ENCODE measurements at places on chromosomes 11 and 22. TPM values are rescaled to one million over a fixed set of nuclear protein-coding genes. Genes with fewer than 3 reads are reported as not detected.
A peak's percentile ranks its signal among the peaks of the same experiment; 100 is the strongest.

DNA sequence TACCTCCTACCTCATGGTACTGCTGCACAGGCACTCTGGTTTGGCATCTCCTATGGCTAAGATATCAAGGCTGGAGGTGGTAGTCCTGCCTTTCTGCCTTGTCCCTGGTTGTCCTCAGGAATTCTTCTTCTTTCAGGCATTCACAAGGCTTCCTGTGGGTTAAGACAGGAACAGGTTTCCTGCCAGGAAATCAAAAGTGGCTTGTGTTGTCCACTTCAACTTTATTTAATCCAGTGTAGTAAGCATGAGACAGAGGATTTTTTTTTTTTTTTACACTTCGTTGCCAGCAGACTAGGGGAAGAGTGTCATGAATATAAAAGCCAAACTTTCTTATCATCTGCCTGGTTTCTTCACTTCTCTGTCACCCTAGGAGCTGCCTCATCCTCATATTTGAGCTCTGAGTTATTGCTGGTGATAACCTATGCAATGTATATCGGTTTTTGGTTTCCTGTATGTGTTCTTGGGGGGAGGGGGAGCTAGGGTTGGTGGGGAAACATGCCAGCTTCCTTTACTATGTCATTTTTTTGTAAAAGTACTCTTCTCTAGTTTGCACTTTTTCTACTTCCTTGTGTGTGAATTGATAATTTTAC, 50.2 kb downstream of the XKR3 start:
- H3K36me3 ChIP-seq = no peaks in the 10 kb centered on the region
- no peak overlapping the region for H3K27ac ChIP-seq
- no peaks in the 10 kb centered on the region for H3K4me1 ChIP-seq
- H3K4me3 ChIP-seq = no peak overlapping the region
- no peak for DNase-seq

- no peaks in the 10 kb centered on the region for H3K36me3 ChIP-seq
- H3K4me3 ChIP-seq = no peak overlapping the region
- H3K4me1 ChIP-seq = no peaks in the 10 kb centered on the region
- no peaks in the 10 kb centered on the region for H3K27me3 ChIP-seq
- no peak for DNase-seq
- no peak overlapping the region for H3K27ac ChIP-seq
Observed at GRCh38 chr11:12439615-12440014, 62.2 kb downstream of the PARVA start.

DNA sequence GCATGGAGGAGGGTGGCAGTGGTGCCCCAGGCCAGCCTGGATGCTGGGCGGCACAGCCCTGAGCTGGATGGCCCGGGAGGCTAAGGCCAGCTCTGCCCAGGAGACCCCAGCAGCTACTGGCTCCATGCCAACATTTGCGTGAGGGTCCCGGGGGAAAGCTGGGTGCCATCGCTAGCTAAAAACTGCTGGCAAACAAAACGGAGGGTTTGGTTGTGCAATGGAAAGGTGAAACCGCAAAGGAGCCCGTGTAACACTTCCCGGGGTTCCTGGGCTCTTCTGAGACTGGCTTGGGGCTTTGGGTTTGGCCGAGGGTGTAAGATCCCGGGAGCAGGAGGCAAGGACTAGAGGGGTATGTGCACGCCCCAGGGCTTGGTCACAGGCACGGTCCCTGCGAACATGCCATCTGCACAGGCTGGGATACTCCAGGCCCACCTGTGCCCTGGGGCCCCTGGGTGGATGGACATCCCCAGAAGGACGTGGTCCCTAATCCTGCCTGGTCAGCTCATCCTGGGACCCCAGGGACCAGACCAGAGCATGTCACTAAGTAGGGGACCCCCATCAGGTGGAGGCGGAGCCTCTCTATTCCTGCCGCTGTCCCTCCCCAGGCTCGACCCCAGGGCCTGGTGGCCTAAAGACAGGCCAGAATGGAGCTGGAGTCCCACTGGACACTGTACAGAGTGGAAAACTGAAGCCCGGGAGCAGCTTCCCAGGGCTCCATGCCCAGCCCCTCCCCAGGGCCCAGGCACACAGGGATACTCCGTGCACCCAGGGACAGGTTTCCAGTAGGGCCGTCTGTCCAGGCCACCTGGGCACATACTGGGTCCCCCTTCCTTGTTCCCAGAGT, 44.6 kb downstream of the IGF2 start:
- no peaks in the 10 kb centered on the region for H3K27me3 ChIP-seq
- H3K4me3 ChIP-seq = no peak overlapping the region
- H3K27ac ChIP-seq = no peak overlapping the region
- H3K36me3 ChIP-seq = no peaks in the 10 kb centered on the region
- DNase-seq = no peak

- H3K4me1 ChIP-seq = no peaks in the 10 kb centered on the region
- no peak overlapping the region for H3K4me3 ChIP-seq
- no peaks in the 10 kb centered on the region for H3K27me3 ChIP-seq
- H3K27ac ChIP-seq = no peak overlapping the region
- no peaks in the 10 kb centered on the region for H3K36me3 ChIP-seq
Observed at GRCh38 chr11:6962141-6962540, 35.9 kb downstream of the ZNF215 start.

GRCh38 chr22:22450343-22450839, 58.2 kb downstream of the ZNF280B start:
- H3K4me1 ChIP-seq = no peaks in the 10 kb centered on the region
- no peaks in the 10 kb centered on the region for H3K36me3 ChIP-seq
- H3K27me3 ChIP-seq = no peaks in the 10 kb centered on the region
- DNase-seq = no peak
- H3K27ac ChIP-seq = no peak overlapping the region

- H3K27ac ChIP-seq = no peak overlapping the region
- no peak overlapping the region for H3K4me3 ChIP-seq
- no peaks in the 10 kb centered on the region for H3K27me3 ChIP-seq
Observed at GRCh38 chr11:126519764-126520734, 164.6 kb downstream of the ST3GAL4 start.

DNA sequence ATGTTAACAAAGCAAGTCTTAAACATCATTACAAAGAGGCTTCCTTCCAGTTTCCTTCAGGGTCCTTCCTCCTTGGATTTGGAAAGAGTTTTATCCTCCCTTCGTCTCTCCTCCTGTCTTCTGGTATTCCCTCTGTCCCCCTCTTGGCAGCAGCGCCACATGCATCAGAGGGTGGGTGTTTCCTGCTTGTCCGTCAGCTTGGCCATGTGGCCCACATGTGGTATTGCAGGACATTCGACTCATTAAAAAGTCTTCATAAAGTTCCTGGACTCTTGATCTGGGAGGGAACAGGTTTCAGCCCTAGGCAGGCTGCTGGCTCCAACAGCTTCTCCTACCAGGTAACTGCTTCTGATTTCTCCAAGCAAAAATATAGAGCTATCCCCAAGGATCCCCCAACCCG, 189.8 kb downstream of the CSNK2A3 start:
- H3K27ac ChIP-seq = peak overlapping the region; percentile 25
- no peaks in the 10 kb centered on the region for H3K36me3 ChIP-seq
- no peaks in the 10 kb centered on the region for H3K4me1 ChIP-seq
- no peak overlapping the region for H3K4me3 ChIP-seq
- H3K27me3 ChIP-seq = no peaks in the 10 kb centered on the region

GRCh38 chr11:9206496-9206895, 58.7 kb downstream of the DENND5A start:
- no peak for DNase-seq
- H3K36me3 ChIP-seq = no peaks in the 10 kb centered on the region
- no peaks in the 10 kb centered on the region for H3K27me3 ChIP-seq
- H3K27ac ChIP-seq = no peak overlapping the region

DNA sequence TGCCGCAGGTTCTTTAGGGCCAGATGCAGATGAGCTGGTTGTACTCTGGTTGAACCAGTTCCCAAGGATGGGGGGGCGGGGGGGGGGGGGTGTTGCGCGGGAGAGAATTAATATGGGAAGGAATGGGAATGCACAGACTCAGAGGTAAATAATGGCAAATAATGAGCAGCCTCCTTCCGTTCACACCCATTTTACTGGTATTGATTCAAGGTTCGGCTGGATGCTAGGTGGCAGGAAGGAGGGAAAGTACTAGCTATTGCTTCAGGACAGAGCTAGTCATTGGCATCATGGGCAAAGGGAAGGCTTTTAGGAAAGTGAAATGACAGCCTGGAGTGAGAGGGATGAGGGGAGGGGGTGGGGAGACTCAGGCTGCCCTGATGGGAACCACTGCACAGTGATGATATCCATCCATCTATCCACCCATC, at the start of gene VSTM5:
VSTM5 (minus strand) TSS at position 25 of the 425 bp plus-strand sequence. CDS start 116 bp downstream, outside the sequence.
- no peaks in the 10 kb centered on the region for H3K36me3 ChIP-seq
- H3K4me3 ChIP-seq = peak within 1 kb of the TSS; percentile 56
- H3K27me3 ChIP-seq = no peaks in the 10 kb centered on the region
- H3K4me1 ChIP-seq = peaks cover 15% of the 10 kb centered on the region

- no peak overlapping the region for H3K4me3 ChIP-seq
- H3K36me3 ChIP-seq = peaks cover 47% of the 10 kb centered on the region
- DNase-seq = no peak
- H3K4me1 ChIP-seq = no peaks in the 10 kb centered on the region
- no peaks in the 10 kb centered on the region for H3K27me3 ChIP-seq
Observed at GRCh38 chr11:64196626-64197025, 9.9 kb upstream of the FERMT3 start.

GRCh38 chr11:19777039-19777376, 64.4 kb downstream of the NAV2 start:
- peak overlapping the region; percentile 72 for H3K4me3 ChIP-seq
- no peaks in the 10 kb centered on the region for H3K27me3 ChIP-seq
- H3K36me3 ChIP-seq = no peaks in the 10 kb centered on the region
- DNase-seq = no peak
- peak overlapping the region; percentile 12 for H3K27ac ChIP-seq

GRCh38 chr22:46044621-46045458, 67.9 kb upstream of the WNT7B start:
- H3K27ac ChIP-seq = peak overlapping the region; percentile 99
- peak overlapping the region; percentile 84 for H3K4me3 ChIP-seq
- H3K27me3 ChIP-seq = no peaks in the 10 kb centered on the region
- DNase-seq = no peak

DNA sequence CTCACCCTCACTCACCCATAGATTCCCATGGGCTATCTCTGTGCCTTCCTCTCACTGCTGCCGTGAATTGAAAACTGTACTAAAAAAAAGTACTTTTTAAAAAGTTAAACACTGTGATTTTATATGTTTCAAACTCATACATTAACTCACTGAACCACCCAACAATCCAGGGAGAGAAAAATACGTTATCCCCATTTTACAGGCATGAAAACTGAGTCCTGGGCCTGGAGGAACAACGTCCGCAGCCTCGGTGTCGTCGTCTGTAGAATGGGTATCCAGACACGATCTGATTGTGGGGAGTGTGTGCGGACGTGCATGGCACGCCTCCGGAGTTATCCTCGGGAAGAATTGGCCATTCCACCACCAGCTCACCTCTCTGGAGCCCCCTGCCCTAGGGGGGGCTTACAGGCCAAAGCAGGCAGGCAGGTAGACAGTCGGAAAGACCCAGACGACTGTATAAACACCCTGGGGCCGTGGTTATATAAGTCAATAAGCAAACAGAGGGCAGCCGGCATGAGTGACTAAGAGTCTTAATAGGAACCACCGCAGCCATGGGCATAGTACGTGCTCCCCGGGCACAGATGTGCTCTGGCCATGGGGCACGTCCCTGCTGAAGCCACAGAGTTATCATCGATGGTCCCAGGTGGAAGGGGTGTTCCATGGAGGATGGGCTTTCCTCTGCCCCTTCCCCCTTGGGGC, 7.1 kb upstream of the PDGFB start:
- no peaks in the 10 kb centered on the region for H3K36me3 ChIP-seq
- peaks cover 44% of the 10 kb centered on the region for H3K4me1 ChIP-seq
- H3K27me3 ChIP-seq = peaks cover 4% of the 10 kb centered on the region

GRCh38 chr22:50544746-50545253, 899 bp upstream of the KLHDC7B start:
- no peaks in the 10 kb centered on the region for H3K36me3 ChIP-seq
- H3K4me1 ChIP-seq = peaks cover 94% of the 10 kb centered on the region
- no peaks in the 10 kb centered on the region for H3K27me3 ChIP-seq
- H3K4me3 ChIP-seq = no peak overlapping the region
- peak overlapping the region; percentile 70 for H3K27ac ChIP-seq
- DNase-seq = no peak

DNA sequence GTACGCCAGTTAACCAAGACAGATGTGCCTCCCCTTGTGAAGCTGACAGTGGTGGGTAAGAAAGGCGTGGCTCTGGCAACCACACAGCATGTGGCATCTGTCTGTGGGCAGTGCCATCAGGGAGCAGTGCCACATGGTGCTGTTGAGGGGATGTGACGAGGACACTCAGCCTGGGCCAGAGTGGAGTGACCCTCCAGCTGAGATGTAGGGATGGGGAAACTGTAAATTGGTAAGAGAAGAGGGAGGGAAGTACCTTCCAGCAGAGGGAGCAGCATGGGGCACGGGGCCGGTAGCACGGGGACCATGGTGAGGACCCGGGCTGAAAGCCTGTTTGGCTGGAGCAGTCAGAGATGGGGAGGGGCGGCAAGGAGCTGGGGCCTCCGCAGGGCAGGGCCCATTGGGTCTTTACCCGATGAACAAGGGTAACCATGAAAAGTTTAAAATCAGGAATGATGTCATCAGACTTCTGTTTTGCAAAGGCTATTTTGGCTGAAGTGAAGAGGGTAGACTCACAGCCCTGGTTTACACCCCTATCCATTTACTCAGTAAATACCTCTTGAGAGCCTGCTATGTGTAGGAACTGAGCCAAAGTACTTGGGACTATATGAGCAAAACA, 10.4 kb downstream of the TMPRSS6 start:
- H3K27me3 ChIP-seq = peaks cover 62% of the 10 kb centered on the region
- no peak for DNase-seq
- no peaks in the 10 kb centered on the region for H3K36me3 ChIP-seq
- H3K4me1 ChIP-seq = no peaks in the 10 kb centered on the region
- H3K27ac ChIP-seq = no peak overlapping the region

DNA sequence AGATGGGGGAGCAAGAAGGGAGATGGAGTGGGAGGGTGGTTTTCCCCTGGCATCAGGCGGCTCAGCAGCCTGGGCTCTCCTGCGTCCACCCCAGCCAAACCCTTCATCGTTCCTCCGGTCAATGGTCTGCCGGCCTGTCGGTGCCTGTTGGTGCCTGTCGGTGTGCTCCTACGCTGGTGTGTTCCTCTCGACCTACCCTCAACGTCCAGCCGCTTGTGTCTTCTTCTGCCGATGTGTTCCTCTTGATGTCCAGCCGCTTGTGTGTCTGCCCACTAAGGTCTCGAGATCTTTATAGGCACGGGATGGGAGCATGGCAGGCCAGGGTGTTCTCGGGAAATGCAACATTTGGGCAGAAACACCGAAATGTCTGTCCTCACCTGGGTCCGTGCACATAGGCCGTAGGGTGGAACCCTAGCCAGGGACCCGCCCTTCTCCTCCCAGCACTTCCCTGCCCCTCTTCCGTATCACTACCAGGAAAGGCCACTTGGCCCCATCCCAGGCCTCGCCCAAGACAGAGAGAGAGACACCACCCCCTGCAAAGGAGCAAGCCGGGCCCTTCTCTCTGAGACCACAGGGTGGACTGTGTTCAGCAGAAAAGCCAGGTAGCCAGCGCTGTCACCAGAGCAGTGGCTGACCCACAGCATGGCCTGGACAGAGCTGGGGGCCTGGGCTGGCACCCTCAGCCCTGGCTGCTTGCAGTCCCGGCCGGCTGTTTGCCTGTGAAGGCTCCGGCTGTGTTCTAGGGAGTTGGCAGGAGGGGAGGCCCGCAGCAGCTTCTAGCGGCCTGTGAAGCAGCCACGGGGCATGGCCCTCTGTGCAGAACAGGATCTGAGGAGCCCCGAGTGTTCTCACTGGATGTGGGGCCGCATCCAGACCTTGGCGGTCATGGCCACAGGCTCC, 61.6 kb upstream of the KCNQ1OT1 start:
- H3K36me3 ChIP-seq = no peaks in the 10 kb centered on the region
- H3K27ac ChIP-seq = no peak overlapping the region
- no peak overlapping the region for H3K4me3 ChIP-seq

SRPRA gene
- 82.0 TPM for total RNA-seq

KCNJ4 gene
- not detected for total RNA-seq

PUS3 gene
- 9.2 TPM for total RNA-seq

OVOL1 gene
- total RNA-seq = 80.9 TPM

Data from esophagus squamous epithelium (tissue), 5 donors.